ENCODE measurements at places on chromosomes 4 and X. TPM values are rescaled to one million over a fixed set of nuclear protein-coding genes. Genes with fewer than 3 reads are reported as not detected.

CORIN gene
- not detected for total RNA-seq

CCDC160 gene
- total RNA-seq, result not detected

GUCY1A1 gene
- 0.57 TPM for total RNA-seq

DMRTC1B gene
- not detected for total RNA-seq

ZBTB33 gene
- 21.5 TPM for total RNA-seq

DNA sequence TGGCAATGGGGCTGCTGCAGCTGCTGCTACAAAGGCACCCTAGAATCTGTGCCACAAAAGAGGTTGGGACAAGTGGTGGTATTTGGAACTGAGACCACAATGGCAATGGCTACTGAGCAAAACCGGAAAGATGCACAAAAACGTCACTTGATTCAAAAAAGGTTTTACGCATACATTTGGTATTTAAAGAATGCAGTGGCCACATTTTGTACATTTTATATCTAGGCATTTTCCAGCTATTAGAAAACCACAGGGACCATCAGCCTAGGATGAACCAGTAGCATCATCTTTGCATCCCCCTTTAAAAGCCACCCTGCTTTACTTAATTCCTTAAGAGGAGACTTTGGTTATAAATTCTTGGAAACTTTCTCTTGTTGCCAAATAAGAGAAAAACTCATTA, 104.8 kb upstream of the CXCL13 start:
- no peaks in the 10 kb centered on the region for H3K4me1 ChIP-seq
- no peak for DNase-seq
- H3K36me3 ChIP-seq, result no peaks in the 10 kb centered on the region
- H3K4me3 ChIP-seq, result no peak overlapping the region
- H3K27me3 ChIP-seq, result no peaks in the 10 kb centered on the region

DNA sequence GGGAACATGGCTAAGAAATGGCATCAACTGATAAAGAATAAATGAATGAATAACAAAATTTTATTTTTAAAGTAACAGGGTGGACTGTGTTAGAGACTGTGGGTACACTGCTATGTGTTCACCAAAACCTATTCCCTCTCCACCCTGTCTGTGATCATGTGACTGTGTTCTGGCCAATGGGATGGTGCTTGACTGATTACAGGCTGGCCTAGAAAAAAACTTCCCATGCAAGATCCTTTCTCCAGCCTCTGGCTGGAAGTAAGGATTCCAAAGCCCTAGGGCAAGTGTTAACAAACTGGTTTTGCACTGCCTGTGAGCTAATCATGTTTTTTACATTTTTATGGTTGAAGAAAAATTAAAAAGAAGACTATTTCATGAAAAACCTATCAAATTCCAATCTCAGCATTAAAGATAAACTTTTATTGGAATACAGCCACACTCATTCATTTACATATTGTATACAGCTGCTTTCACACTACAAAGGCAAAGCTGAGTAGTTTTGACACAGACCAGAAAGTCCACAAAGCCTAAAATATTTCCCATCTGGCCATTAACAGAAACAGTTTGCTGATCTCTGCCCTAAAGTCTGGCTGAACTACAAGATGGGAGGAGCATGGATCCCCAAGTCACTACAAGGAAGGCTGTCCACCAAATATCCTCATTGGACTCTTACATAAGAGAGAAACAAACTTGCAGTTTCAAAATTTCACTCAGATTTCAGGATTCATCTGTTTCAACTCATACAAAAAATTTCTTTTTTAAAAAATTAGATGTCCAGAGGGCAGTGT, 133.2 kb downstream of the ARHGAP6 start:
- no peak overlapping the region for H3K4me3 ChIP-seq
- no peaks in the 10 kb centered on the region for H3K4me1 ChIP-seq
- H3K36me3 ChIP-seq, result no peaks in the 10 kb centered on the region
- no peak for DNase-seq
- H3K27me3 ChIP-seq, result no peaks in the 10 kb centered on the region

DNA sequence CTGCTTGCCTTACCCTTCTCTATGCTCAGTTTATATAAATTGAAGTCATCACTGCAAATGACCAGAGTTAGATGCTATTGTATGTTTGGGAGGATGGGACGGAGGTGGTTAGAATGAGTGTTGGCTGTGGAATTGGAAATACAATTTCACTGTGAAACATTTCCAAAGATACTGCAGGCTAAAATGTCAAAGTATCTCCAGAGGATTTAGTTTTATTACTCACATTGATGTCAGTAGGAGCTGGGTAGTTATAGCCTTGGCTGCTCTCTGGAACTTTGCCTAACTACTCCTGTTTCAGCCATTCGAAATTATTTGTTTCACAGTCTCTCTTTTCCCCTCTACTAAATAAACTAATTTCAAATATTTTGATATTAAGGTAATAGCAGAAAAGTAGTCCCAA, 92.6 kb upstream of the PPP3CA start:
- no peaks in the 10 kb centered on the region for H3K27me3 ChIP-seq
- H3K4me1 ChIP-seq, result no peaks in the 10 kb centered on the region
- no peak overlapping the region for H3K4me3 ChIP-seq

- no peaks in the 10 kb centered on the region for H3K36me3 ChIP-seq
Measured at GRCh38 chr4:30901461-30902451, 181.6 kb downstream of the PCDH7 start.

- no peaks in the 10 kb centered on the region for H3K27me3 ChIP-seq
- H3K4me1 ChIP-seq, result no peaks in the 10 kb centered on the region
- H3K36me3 ChIP-seq, result no peaks in the 10 kb centered on the region
- no peak overlapping the region for H3K27ac ChIP-seq
Measured at GRCh38 chr4:156237231-156237630, 283.6 kb upstream of the CTSO start.

GRCh38 chr4:118221227-118221800, 131.5 kb downstream of the PRSS12 start:
- no peaks in the 10 kb centered on the region for H3K36me3 ChIP-seq
- H3K4me3 ChIP-seq, result no peak overlapping the region
- H3K4me1 ChIP-seq, result no peaks in the 10 kb centered on the region
- H3K27ac ChIP-seq, result no peak overlapping the region
- H3K27me3 ChIP-seq, result no peaks in the 10 kb centered on the region
- no peak for DNase-seq

GRCh38 chrX:134423606-134424005, 36.4 kb upstream of the HPRT1 start:
- no peak overlapping the region for H3K4me3 ChIP-seq
- no peak for DNase-seq
- H3K36me3 ChIP-seq, result peaks cover 14% of the 10 kb centered on the region
- no peaks in the 10 kb centered on the region for H3K27me3 ChIP-seq

DNA sequence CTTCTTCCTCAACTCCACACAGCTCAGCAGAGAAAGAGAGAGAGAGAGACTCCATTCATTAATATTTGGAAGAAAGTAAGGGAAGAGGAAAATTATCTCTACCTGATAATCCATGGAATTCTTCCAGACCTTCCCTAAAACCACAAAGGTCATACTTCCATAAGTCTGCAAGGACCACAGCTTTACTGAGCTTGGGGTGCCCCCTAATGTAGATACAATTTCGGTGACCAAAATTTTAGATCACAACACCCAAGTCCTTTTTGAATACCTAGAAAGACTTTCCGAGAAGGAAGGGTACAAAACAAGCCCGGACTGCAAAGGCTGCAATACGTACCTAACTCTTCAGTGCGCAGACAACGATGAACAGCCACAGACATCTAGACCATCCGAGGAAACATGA, 523.9 kb downstream of the GLUD2 start:
- H3K27ac ChIP-seq, result no peak overlapping the region
- no peak for DNase-seq
- no peaks in the 10 kb centered on the region for H3K4me1 ChIP-seq
- no peaks in the 10 kb centered on the region for H3K36me3 ChIP-seq
- no peak overlapping the region for H3K4me3 ChIP-seq

DNA sequence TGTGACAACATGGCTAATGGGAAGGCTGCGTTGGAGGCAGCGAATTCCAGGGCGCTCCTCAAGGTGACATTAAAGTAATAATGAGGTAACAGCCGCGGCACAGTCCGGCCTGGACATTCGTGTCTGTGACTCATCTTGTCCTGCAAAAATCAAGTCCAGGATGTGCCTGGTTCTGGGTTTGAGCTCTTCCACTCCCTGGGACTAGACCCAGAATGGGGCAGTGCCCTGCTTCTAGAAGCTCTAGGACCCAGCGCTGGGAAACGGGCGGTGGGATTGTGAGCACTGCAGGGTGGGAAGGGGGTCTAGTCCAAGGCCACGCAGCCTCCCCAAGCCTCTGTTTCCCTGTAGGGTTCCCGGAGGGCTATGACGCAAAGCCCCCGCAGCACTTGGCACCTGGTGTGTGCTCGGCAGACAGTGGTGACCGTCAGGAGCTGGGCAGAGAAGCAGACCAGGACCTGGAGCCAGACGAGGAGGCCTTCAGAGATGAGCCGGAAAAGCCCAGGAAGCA, 34.9 kb downstream of the HMX1 start:
- H3K27me3 ChIP-seq, result no peaks in the 10 kb centered on the region
- DNase-seq, result no peak
- no peak overlapping the region for H3K27ac ChIP-seq
- no peak overlapping the region for H3K4me3 ChIP-seq

GRCh38 chrX:18354369-18355223, at the start of gene SCML2:
TSS of gene SCML2 (minus strand) at chrX:18354688. CDS start at chrX:18334071, 20,617 bp downstream.
- DNase-seq, result no peak
- no peaks in the 10 kb centered on the region for H3K36me3 ChIP-seq
- H3K27ac ChIP-seq, result peak within 1 kb of the TSS; percentile 82
- H3K27me3 ChIP-seq, result no peaks in the 10 kb centered on the region

DNA sequence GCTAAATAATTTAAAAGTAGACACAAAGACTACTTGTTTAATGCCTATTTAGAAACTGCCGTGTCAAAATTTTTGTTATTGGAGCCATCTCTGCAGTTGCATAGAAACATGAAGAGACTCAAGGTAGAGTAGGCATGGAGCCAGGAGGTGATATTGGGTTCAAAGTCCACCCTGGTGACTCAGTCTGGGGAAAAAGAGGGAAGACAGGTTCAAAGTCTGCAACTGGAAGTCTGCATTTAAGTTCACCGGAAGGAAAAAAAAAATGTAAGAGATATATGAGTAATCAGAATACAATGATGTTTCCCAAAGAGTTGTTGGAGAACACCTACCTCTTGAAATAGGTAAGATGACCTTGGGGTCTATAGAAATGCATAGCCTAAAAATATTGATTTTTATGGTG, 67.4 kb upstream of the QRFPR start:
- H3K27me3 ChIP-seq, result no peaks in the 10 kb centered on the region
- no peaks in the 10 kb centered on the region for H3K36me3 ChIP-seq
- no peak overlapping the region for H3K4me3 ChIP-seq
- no peak overlapping the region for H3K27ac ChIP-seq
